ENCODE measurements at places on chromosomes 2 and 18. TPM values are rescaled to one million over a fixed set of nuclear protein-coding genes. Genes with fewer than 3 reads are reported as not detected.

RFTN2 gene
- not detected for total RNA-seq

KYNU gene
- total RNA-seq: not detected

DNA sequence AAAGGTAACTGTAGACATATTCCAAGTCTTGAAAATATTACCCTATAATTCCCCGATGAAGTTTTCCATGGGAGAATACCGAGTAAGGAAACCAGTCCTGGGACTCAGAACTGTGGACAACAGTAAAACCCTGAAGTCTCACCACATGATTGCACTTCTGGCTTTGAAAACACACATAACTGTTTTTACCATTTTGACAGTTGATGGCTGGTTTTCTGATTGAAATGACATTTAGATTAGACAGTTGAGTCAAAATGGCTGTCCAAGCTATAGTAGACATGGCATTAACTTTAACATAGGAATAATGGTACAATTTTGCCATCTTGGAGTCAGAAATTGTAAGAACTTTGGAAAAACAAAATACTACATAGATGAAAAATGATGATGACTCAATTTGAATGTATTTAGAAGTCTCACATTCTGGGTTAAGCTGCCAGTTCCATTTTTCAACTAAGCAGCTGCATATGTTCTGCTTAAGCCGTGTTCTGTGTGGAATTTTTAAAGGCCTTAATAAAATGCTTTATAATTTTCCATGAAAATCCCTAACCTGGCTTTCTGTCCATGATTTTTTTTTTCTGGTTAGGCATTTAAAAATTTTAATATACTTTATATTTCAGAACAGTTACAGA, 38.3 kb upstream of the WIPF1 start:
- no peak for DNase-seq

DNA sequence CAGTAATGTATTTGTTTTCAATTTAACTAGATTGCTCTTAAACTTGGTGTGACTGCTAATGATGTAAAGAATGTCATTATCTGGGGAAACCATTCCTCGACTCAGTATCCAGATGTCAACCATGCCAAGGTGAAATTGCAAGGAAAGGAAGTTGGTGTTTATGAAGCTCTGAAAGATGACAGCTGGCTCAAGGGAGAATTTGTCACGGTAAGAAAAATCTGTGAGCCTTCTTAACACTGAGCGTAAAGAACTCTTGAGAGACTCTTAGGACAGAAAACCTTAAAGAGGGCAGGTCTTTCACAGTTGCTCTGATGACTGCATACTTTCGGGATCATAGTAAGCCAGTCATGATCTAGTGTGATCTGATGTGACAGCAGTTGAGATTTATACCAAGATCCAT, 15.9 kb downstream of the MDH1 start:
- no peak for DNase-seq

PAPOLG gene
- 22.2 TPM for total RNA-seq

CD302 gene
- total RNA-seq: 0.44 TPM

GRCh38 chr2:101120124-101120996, 30.8 kb downstream of the TBC1D8 start:
- no peak for DNase-seq

IL18RAP gene
- 37.1 TPM for total RNA-seq

DNA sequence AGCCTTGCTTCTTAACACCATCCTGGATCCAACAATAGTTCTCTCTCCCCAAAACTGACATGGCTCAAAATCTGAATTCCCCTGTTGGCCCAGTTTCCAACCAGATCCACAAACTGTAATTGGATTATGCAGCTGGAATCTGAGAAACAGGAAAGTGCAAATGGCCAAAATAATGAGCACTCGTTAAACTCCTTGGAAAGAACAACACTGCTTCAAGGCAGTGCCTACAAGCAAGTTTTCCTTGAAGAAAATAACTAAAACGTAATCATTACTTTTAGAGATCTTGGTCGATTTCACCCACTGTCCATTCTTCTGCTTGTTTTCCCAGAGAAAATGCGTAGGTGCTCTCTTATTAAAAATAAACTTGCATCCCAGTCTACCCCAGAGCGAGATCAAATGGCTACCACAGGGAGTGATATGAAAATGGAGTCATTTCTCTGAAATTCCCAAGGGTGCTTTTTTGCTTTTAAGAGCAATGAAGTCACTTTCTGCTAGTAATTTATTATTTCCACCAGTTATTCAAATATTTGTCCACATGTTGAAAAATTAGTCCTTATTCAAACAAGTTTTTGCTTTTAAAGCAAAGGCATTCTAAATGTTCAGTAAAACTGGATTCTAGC, 264.2 kb downstream of the C1D start:
- no peak for DNase-seq

- DNase-seq: peak; percentile 16
Measured at GRCh38 chr2:109545828-109546713, 67.7 kb downstream of the SEPTIN10 start.

DNA sequence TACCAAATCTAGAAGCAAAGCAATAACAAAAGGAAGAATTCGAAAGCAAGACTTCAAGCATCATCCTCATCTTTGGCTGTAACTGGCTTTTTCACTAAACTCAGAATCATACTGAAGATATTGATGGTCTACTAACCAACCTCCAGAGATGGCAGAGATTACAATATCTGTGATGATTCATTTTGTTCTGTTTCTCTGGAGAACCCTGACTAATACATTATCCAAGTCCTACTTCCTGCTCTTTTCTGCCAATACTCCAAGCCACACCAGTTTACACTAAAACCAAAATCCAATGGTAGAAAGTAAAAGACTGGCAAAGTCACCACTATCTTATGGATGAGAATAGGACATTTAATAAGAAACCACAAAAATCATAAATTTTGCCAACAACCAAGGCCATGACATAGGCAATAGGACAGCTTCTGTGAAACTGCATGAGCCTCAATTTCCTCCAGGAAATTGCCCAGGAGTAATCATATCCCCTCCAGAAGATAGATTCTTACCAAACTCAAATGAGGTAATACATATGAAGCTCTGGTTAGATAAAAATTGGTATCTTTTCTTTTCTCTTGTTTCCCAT, 159.8 kb downstream of the METTL4 start:
- no peak for DNase-seq

GRCh38 chr2:120596990-120597594, 138.6 kb upstream of the GLI2 start:
- DNase-seq: no peak

DNA sequence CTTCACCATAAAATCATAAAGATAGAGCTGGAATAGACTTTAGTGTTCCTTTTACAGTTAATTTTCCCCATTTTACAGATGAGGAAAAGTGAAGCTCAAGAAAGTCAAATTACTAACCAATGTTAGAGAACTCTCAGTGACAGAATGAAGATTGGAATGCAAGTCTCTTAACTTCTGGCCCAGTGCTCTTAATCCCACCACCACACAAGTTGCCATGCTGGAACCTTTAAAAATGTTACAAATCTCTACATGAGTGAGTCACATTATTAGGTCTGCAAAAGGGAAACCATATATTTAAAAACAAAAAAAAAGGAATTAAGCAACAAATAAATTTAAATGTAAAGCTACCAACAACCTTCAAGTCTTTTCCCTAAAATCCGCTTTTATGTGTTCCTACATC, 3.5 kb downstream of the NCKAP1 start:
- DNase-seq: no peak

SPDYA gene
- total RNA-seq: 1.1 TPM

DNA sequence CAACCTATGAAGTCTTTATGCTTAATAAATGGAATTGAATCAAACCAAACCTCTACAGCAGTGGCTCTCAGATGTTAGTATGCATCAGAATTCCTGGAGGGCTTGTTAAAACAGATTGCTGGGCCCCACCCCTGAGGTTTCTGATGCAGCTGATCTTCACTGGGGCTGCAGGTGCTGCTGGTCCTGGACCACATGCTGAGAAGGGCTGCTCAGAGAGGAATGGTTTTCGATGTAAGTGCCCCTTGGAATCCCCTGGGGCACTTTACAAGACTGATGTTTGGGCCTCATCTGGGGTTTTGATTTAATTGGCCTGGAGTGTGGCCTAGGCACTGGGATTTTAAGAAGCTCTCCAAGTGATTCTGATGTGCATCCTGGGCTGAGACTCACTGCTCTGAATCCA, 403.8 kb upstream of the HS6ST1 start:
- no peak for DNase-seq

MARCO gene
- not detected for total RNA-seq

- DNase-seq: no peak
Measured at GRCh38 chr2:160373263-160373662, 120.3 kb downstream of the RBMS1 start.

- DNase-seq: no peak
Measured at GRCh38 chr2:48332286-48332685, 197.7 kb upstream of the STON1 start.

GRCh38 chr2:163417596-163418337, 318.0 kb downstream of the FIGN start:
- no peak for DNase-seq

MYOM1 gene
- 0.22 TPM for total RNA-seq

DNA sequence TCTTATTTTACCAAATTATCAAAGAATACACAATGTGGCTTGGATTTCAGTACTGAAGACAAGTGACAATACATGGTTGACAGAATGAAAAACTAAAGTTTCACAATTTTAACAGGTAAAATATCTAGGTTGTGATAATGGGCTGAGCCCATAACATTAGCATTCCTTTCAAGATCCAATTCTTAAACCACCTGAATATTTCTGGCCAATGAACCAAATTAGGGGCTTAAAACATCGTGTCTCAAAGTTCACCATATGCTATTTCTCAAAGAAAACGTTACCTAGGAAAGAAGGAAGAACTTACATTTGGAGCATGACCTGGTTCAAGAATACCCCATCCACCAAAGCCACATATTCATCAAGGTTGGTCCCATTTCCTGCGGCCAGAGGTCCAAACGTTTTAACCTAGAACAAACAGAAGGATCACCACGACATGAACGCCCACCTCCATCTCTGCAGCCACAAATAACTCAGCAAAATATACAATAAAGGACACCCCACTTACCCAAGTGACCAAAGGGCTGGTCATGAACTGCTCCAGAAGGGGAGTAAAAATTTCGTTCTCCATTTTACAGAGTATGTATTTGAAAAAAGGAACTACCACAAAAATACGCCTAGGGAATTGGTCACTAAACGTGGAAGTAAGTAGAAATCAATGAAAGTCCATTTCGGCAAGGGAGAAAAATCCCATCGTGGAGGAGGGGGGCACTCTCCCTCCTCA, 984 bp downstream of the CCDC88A start:
- no peak for DNase-seq

SETBP1 gene
- total RNA-seq: 36.2 TPM

DNA sequence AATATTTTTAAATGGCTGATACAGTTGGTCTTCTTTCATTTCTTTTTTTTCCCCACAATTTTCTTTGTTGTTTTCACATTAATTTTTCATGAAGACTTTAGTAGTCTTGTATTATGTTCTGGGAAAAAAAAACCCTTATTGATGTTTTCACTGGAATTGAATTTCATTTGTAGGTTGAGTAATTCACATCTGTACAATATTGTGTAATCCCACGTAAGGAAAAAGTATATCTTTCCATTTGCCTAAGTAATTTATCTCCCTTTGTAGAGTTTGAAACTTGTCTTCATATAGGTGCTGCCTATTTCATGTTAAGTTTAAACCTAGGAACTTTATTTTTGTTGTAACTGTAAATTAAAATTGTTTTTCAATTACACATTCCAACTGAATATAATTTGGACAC, 2.0 kb downstream of the DNAJC27 start:
- DNase-seq: no peak

- no peak for DNase-seq
Measured at GRCh38 chr2:48715042-48715899, 40.3 kb downstream of the LHCGR start.

TANC1 gene
- 0.47 TPM for total RNA-seq

- DNase-seq: no peak
Measured at GRCh38 chr2:160075171-160075570, 12.8 kb upstream of the PLA2R1 start.

PDE11A gene
- total RNA-seq: not detected

- DNase-seq: no peak
Measured at GRCh38 chr2:98782570-98782969, 51.6 kb upstream of the MGAT4A start.

- no peak for DNase-seq
Measured at GRCh38 chr2:48944956-48945355, 189.4 kb upstream of the LHCGR start.

COL4A3 gene
- not detected for total RNA-seq

GRCh38 chr2:178282075-178282815, 87.9 kb downstream of the OSBPL6 start:
- DNase-seq: no peak

SLC11A1 gene
- total RNA-seq: 0.05 TPM

DYSF gene
- not detected for total RNA-seq

LCT gene
- 0.41 TPM for total RNA-seq

LIPG gene
- total RNA-seq: 0.88 TPM

- no peak for DNase-seq
Measured at GRCh38 chr2:20635113-20635510, 15.8 kb downstream of the HS1BP3 start.

All from activated T-helper 1 cell treated with anti-CD3 and anti-CD28 coated beads, Interleukin-12 subunit alpha, Interleukin-12 subunit beta, Interleukin-2, Interleukin-4 antibody, amounts not matched to agents 30 ng/mL and 10 ng/mL and 1 ng/mL, durations not matched to agents 14 hours and 24 hours and 36 hours (primary cell).